ENCODE measurements at places on chromosomes 3 and 15.

GRCh38 chr3:99357131-99357530 is 281.3 kb upstream of the COL8A1 start:
- DNase-seq = no peak

DNA sequence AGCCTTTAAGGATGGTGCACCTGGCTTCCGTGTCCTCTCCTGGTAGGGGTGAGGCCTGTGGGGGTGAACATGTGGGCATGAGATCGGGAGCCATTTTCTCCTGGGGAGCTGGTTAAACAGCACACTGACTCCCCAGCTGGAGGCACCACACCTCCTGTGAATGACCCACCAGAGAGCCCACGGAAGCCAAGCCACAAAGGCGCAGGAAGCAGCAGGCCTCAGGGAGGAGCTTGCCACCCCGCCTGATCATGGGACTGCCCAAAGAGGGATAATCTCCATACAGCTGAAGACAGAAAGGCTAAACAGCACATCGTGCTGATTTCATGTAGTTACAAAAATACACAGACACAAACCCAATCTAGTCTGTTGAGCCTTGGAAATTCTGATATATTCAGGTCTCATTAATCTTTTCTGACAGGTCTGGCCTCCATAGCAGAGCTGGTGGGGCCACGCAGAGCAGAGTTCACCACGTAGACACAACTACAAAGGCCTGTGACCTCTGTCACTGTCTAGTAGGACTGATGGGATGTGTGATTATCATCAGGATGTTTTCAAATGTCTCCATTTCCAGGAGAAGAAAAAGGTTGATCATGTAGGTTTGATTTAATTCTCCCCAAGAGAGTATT is 75.2 kb downstream of the DUT start:
- no peak for DNase-seq

DNA sequence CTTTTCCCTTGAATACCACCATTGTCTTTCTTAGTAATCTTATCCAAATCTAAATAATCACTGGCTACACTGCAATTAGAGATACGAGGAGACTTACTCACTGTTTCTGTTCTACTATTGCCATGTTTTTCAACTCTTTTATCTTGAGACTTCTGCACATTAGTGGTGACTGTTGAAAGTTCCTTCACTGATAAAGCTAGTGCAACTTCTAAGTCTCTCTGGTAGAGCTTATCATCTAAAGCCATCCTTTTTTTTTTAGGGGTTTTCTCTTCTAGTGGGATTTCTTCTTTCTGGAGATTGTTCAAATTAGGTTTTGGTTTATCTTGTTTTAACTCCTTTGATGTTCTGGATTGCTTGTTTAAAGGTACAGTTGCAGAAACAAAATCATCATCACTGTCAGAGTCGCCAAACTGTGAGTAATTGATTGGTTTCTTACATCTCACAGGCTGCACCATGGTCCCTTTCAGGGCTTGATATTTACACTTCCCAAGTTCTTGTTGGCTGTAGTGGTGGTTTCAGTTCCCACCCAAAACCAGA is 37.7 kb downstream of the NCK1 start:
- DNase-seq = no peak

- no peak for DNase-seq
Observed at GRCh38 chr3:197997936-197998335, 37.9 kb downstream of the LMLN start.

GRCh38 chr3:134143828-134144401 is 106.7 kb downstream of the RYK start:
- DNase-seq = no peak

- no peak for DNase-seq
Observed at GRCh38 chr15:75235760-75236729, 22.1 kb upstream of the GOLGA6C start.

DNA sequence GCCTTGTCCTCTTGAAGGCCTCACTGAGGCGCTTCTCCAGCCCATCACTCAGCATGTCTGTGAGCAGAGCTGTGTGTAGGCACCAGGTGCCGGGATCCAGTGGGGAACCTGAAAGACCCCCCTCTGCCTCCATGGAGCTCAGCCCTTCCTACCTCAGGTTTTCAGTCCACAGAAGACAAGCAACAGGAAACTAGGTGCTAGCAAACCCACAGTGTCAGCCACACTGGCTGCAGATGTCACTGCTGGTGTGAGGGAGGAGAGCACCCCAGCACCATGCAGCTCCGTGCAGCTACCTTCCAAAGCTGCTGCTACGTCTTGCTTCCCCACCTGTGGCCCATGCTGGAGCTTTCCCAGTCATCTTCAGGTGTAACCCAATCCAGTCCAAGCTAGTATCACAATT is 17.9 kb downstream of the PSTPIP1 start:
- peak; percentile 87 for DNase-seq
